CD8-positive, alpha-beta memory T cell (primary cell): ENCODE measurements at places on chromosomes 6 and 20. TPM values are rescaled to one million over a fixed set of nuclear protein-coding genes. Genes with fewer than 3 reads are reported as not detected.

- H3K27me3 ChIP-seq, result no peaks in the 10 kb centered on the region
- H3K4me1 ChIP-seq, result no peaks in the 10 kb centered on the region
- H3K4me3 ChIP-seq, result no peak overlapping the region
- H3K36me3 ChIP-seq, result no peaks in the 10 kb centered on the region
These were observed 36.6 kb downstream of the DUSP22 start for GRCh38 chr6:328924-329323.

The USP49 gene
- 5.2 TPM for total RNA-seq

The OPN5 gene
- total RNA-seq, result not detected

- H3K27ac ChIP-seq, result no peak overlapping the region
- no peaks in the 10 kb centered on the region for H3K36me3 ChIP-seq
- DNase-seq, result no peak
- H3K4me3 ChIP-seq, result no peak overlapping the region
- H3K4me1 ChIP-seq, result no peaks in the 10 kb centered on the region
- no peaks in the 10 kb centered on the region for H3K27me3 ChIP-seq
These were observed 49.7 kb upstream of the STK35 start for GRCh38 chr20:2051946-2052345.

GRCh38 chr20:64225171-64225595, 30.4 kb upstream of the PCMTD2 start:
- no peaks in the 10 kb centered on the region for H3K27me3 ChIP-seq
- H3K4me1 ChIP-seq, result peaks cover 22% of the 10 kb centered on the region
- H3K36me3 ChIP-seq, result no peaks in the 10 kb centered on the region
- H3K4me3 ChIP-seq, result no peak overlapping the region
- DNase-seq, result no peak

The HDGFL1 gene
- not detected for total RNA-seq
